ENCODE measurements at places on chromosomes 13 and 19.

DNA sequence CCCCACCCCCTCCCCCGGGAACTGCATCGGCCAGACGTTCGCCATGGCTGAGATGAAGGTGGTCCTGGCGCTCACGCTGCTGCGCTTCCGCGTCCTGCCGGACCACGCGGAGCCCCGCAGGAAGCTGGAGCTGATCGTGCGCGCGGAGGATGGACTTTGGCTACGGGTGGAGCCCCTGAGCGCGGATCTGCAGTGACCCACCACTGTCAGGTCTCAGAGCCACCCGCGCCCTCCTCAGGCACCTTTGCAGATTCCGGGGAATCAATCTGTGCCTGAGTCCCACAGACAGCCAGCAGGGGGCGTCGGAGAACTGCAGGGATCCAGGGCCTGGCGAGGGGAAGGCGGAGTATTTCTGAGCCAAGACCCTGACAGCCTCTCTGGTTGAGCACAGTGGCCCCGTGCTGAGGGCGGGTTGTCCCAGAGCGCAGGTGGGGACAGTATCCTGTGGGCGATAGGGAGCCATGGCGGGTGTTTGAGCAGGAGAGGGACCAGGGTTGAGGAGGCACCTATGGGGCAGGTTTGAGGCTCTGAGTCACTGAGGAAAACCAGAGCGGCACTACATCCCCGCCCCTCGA lies 30.4 kb upstream of the CYP4F8 start:
- peak; percentile 12 for DNase-seq

DNA sequence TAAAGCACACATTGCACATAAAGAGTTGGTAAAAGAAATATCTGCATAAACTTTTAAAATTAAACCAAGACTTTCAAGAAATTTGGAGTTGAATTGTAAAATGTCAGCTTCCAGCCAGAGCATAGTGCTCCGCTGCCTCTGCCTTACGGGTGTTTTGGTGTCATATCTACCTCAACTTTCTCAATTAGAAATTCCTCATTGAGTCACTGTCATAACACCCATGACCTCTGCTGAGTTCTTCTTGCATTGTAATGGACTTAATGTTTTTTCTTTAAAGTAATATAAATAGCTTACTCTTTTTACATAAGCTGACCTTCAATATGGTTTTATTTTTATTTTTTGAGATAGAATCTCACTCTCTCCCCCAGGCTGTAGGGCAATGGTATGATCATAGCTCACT lies 551.0 kb upstream of the NBEA start:
- no peak for DNase-seq

- no peak for DNase-seq
Measured at GRCh38 chr13:31807090-31807541, 67.8 kb downstream of the RXFP2 start.

- no peak for DNase-seq
Measured at GRCh38 chr13:20528452-20528851, 2.8 kb upstream of the CRYL1 start.

GRCh38 chr19:2084993-2085720 lies 11.0 kb downstream of the MOB3A start:
- DNase-seq: no peak

DNA sequence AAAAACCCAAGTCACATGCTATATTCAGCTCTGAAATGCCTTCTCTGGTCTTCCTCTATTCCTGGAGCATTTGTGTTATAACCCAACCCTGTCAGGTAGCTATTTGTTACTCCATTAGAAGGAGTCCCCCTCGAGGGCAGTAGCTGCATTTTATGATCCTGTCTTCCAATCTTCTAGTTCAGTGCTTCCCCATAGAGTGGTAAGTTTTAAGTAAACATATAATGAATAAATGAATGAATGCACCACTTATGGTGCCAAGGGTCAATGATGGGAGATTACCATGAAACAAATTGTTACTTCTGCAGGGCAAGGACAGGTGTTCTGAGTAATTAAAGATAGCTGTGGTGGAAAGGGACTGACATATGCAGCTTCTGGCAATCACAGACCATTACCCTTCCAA lies 4.0 kb downstream of the RASL11A start:
- no peak for DNase-seq

- DNase-seq: no peak
Measured at GRCh38 chr13:19362946-19363510, 181.4 kb upstream of the TUBA3C start.
